Stimulated activated CD4-positive, alpha-beta T cell treated with anti-CD3 and anti-CD28 coated beads, Interleukin-4, amount 100 ng/mL, for 48 hours (primary cell): ENCODE measurements at places on chromosomes 1 and 21.

DNA sequence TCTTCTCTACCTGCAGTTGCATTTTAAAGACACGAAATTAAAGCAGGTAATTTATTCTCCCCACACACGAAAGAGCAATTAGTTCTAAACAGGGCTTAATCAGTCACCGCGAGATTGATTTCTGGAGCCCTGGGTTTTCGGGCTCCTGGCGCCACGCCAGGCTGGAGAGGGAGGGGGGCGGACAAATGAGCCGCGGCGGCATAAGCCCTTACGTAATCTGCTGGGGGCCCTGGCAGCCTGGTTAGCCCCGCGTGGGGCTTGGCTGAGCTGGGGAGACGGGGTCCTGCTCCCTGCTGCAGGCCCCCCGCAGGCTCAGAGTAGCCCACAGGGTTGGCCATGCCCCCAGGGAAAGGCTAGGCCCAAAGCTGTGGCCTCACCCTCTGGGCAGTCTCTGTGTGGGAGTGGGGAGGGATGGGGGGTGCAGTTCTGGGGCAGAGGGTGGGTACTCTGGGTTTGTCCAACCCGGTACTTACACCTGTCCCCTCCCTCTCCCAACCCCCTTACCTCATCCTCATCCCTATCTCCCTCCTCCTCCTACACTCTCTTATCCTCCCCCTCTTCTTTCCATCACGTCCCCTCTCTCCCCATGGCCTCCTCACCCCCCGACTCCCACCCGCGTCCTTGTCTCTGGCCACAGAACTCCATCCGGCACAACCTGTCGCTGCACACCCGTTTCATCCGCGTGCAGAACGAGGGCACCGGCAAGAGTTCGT, 19.9 kb downstream of the FOXO6 start:
- no peak for DNase-seq

- no peak for DNase-seq
These were observed 80.9 kb downstream of the IER5 start for GRCh38 chr1:181169281-181169865.

DNA sequence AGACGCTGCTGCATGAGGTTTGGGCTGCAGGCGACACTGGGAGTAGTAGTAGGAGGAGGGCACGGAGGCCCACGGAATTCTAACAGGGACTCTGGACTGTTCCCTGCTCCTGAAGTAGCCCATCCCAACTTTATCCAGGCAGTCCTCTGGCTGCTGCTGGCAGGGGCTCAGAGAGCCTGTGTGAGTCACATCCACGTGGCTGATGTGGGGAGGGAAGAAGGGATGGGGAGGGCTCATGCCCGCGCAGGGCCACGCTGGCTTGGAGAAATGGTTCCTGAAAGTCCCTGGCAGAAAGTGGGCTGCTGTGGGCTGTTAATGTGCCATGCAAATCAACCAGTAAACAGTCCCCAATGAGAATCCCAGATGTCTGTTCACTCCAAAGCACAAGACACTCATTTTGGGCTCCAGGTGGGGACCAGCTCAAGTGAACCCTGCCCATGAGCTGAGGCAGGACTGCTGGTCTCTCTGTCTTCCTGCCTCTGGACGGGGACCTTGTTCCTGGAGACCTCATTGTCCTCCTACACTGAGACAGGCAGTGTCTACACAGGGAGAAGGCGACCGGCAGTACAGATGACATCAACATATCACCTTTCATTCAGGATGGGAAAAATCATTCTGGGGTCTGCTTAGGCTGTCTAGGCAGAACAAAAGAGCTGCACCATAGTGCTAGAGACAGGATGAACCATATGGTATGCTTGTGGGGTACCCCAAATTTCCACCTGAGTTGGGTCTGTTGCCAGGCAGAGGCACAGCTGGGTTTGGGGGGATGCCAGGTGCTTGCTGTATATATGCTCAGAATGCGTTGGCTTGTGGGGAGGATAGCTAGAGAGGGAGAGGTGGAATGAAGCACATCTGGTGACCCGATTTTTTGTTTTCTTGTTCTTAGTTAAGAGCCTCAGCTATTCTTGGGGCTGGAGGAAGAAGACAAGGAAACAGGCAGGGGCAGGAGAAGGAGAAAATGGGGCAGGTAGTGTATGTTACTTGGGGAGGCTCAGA, 57.9 kb upstream of the FMOD start:
- DNase-seq: no peak

- no peak for DNase-seq
These were observed 9.1 kb downstream of the LAMC1 start for GRCh38 chr1:183032122-183032921.

DNA sequence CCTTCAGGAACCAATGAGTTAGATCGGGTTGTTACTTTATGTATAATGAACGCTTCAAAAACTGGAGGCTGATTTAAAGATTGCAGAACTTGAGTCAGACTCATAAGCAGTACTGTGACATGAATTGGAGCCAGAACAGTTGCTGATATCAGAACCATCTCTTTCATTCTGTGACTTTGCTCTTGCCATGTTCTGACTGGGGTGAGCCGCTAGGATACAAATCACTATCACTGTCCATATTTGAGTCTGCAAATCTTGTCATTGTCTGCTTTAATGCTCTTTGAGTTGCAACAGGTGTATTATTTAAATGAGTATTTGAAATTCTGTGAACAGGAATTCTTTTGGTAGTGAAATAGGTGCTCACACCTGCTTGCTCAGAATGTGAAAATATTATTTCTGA, 52.5 kb downstream of the LRIG2 start:
- no peak for DNase-seq

DNA sequence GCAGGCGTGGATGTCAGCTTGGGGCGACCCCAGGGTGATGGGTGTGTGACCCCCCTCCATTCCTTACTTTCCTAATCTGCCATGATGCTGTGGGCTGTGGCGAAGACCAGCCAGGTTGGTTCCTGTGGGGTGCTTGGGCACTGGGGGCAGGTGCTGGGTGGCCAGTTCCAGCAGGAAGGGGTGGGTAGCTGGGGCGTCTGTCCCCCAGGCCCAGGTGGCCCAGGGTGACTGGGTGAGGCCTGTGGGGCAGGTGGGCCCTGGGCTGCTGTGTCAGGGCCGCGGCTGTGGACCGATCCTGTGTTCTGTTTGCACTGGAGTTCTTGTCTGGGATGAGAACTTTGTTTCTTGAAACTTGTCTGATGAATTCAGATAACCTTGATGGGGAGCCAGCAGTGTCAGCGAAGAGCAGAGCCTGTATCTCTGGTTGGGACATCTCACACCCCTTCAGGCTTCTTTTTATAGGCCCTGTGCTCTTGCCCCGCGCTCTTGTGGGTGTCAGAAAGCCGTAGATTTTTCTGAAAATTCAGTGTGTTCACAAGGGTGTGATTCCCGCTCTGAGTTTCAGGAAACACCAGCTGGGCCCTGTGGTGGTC, 3.7 kb downstream of the PRKCZ start:
- DNase-seq: no peak

DNA sequence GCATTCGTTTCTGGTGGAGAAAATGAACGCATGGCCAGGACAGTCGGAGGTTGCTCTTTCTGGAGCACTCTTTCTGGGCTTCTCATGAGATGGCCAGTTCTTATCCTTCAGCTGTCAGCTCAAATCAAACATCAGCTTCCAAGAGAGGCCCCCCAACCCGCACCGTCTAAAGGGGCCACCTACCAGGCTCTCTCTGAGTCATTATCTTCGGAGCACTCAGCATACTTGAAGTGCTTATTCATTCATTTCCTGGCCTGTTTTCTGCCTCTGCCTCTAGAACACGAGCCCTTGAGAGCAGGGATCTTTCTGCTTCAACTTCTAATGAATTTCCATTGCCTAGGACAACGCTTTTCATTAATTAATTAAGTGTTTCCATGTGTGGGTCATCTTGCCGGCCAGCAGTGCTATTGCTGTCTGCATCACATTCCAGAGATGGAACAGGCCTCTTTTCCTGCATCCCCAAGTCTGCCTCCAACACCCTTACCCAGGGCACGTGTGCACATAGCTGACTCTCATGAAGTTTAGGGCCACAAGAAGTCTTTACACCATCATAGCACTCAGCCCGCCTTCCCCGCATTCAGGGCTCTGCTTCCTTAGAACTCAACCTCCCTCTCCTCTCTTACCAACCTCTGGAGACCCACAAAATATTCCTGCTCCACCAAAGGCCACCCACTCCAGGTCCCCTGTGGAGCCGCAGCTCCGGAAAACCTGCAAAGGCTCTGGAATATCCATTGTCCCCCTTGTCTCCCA, 52.1 kb upstream of the LAPTM5 start:
- DNase-seq: no peak

DNA sequence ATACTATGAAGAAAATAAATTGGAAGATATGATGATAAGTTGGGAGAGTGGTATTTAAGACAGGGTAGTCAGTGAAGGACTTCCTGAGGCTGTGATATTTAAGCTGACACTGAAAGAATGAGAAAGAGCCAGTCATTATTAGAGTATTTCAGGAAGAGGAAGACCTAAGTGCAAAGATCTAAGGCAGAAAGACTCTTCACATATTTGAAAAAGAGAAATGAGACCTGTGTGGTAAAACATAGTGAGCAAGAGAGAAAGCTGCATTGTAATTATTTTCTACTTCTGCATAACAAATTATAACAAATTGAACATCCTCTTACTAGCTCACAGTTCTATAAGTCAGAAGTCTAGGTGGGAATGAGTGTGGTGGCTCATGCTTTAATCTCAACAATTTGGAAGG, 34.6 kb upstream of the DOCK7 start:
- no peak for DNase-seq

DNA sequence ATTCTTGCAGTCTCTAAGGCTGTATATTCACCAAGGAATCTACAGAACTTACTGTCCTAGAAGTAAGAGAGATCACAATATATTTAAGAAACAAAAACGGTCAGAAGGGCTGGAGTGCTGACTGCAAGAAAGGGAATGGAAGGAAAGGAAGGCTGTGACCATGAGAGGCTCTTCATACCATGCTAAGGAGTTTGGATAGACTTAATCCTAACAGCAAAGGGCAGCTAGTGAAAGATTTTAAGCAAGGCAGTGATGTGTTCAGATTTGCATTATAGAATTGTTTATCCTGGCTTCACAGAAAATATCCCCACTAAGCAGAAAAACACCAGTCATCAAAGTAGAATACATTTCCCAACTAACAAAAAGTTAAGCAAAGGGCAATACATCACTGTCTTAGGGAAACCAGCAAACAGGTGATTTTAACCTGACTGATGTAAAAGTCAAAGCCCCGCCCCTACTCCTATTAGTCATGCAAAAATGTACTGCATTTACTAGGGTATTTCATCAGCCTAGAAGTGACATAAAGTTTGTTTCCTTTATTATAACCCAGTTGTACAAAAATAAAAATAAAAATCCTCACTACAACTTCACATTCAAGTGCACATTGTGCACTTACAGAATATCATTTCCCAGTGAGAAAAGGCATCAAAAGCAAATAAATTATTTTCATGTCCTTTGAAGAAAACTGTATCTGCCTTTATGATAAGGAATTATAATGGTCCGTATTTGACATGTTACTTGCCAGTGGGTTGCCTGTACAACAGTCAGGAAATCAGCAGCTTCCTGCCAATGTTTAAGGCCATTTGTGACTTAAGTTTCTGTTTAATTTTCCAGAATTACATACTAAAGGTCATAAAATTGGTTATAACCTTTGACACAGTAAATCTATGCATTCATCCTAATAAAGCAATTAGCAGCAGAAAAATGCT, 17.2 kb downstream of the JAK1 start:
- no peak for DNase-seq

- no peak for DNase-seq
These were observed 8.4 kb upstream of the DDAH1 start for GRCh38 chr1:85473390-85473789.

DNA sequence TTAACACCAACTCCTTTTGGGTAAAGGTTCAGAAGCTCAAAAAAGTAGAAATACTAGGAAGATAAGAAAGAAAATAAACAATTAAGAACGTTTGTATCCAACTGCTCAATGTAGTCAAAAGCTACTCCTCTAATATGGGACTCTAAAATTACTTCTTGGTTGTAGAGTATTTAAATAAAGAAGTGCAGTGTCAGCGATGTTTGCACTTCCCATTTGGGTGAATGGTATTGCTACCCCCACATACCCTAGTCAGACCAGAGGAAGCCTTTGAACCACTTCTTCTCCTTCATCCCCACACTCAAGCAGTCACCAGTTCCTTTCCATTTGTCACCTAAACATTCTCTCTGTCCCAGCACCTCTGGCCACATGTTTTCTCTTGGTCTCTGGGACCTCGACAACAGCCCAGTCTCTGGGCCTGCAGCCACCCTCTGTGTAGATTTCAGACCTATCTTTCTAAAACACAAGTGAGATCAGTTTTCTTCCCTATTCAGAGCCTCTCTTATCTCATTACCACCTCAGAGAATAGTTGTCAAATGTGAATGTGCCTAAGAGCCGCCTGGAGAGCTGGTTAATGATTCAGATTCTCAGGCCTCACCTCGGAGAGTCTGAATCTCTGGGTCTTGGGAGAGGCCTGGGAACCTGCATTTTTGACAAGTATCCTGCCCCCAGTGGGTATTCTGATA, 109.8 kb downstream of the OMA1 start:
- no peak for DNase-seq

DNA sequence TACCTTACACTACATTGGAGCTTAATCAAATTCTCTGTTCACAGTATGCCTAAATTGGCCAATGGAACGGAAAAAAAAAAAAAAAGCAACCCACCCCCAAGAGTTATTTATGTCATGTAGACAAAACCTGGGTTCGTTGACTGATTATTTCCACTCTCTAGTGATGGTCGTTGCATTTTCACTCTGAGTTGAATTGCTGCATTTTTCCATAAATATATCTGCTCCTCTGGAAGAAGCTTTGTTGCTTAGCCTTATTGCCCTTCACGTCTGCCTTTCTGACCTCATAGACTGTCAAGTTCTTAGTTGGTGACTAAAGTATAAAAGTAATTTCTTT, 90.2 kb upstream of the RUNX1 start:
- DNase-seq: no peak

GRCh38 chr1:111183308-111184069, 17.0 kb downstream of the DENND2D start:
- DNase-seq: no peak

GRCh38 chr1:56450004-56450666, 129.2 kb downstream of the PLPP3 start:
- no peak for DNase-seq

- no peak for DNase-seq
These were observed 504.9 kb downstream of the OMA1 start for GRCh38 chr1:58041621-58042020.

DNA sequence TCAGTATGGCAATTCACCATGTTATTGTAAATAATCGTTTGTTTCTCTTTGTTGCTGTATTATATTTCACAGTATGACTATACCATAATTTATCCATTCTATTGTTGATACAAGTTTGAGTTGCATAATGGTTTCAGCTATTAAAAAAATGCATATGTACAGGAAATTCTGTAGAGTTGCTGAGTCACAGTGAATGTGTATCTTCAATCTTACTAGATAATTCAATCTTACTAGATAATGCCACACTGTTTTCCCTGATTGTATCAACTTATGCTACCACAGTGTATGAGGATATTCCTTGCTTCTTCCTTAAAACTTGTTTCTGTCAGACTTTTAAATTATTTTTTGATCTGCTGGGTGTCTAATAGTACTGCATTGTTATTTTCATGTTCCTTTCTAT, 3.5 kb upstream of the COA6 start:
- DNase-seq: no peak

- DNase-seq: no peak
These were observed 91.3 kb upstream of the COA6 start for GRCh38 chr1:234281826-234282489.

GRCh38 chr1:221778535-221779142, 36.8 kb upstream of the DUSP10 start:
- no peak for DNase-seq

- no peak for DNase-seq
These were observed 50.7 kb downstream of the UBE2T start for GRCh38 chr1:202291001-202291400.
